ENCODE measurements at places on chromosomes 5 and 9.

DNA sequence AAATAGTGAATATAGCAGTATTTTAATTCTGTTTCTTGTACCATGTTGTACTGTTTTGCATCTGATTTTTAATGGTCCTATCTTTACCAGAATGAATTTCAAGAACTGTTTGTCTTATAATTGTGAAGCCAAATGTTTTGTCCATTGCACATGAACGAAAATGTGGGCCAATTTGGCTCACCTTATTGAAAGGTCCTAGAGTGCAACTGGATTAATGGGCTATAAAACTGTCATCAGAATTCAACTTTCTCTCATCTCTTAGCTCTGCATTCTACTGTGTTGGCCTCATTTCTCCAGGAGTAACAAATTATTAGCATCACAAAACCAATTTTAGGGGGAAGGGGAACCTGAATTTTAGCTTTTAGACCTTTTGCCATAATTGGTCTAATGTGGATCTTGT, 179.4 kb upstream of the NUDT12 start:
- DNase-seq, result no peak

- DNase-seq, result no peak
Observed at GRCh38 chr5:72667708-72668107, 148.8 kb upstream of the TNPO1 start.

GRCh38 chr5:65646938-65647337, 22.1 kb downstream of the SHLD3 start:
- DNase-seq, result no peak

DNA sequence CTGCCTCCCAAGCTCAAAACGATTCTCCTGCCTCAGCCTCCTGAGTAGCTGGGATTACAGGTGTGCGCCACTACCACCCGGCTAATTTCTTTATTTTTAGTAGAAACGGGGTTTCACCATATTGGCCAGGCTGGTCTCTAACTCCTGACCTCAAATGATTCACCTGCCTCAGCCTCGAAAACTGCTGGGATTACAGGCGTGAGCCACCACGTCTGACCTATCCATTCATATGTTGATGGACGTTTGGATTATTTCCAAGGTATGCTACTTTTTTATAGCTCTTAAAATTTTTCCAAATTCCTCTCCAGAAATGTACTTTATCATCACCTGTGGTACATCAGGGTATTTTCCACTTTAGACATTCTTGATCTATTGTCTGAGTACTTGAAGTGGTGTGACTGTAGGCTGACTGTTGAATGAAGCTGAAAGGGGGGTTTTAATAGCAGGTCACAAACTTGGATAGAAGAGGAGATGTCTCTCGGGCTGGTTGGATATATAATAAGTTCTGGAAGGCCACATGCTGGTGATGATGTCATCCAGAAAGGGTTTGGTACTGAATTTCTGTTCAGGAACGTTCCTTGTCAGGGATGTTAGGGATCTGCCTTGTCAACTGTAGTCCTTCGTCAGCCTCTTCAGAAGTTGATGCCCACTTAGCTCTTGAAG, 7.4 kb downstream of the CTNNA1 start:
- DNase-seq, result no peak

DNA sequence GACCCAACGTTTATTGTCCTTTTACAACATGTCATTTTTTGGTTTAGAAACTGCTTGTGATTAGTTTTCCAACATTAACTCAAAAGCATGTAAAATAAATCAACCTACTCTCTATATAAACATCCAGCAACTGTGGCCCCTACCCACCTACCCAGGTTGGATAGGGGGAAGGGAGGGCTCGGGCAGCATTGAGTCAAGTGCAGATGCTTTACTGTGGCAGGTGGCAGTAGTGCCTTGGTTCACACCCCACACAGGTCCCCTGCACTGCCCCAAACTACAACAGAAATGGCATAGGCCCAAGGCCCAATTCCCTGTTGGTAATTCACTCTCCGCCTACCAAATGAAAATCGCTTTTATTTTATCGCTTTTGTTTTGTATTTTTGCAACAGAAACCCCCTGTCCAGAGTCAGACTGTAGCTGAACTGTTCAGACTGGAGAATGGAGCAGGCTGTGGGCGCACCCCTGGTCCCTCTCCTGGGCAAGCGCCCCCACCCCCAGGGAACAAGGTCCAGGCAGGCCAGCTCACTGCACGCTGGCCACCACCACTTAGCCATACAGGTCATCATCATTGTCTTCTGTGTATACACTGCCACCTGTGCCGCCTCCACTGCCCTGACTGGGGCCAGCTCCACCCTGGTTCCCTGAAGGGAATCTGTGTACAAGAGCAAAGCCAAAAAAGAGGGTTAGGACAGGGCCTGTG, 15.7 kb downstream of the VCP start:
- DNase-seq, result no peak

Data from erythroblast (primary cell).